Activated T-cell treated with anti-CD3 and anti-CD28 coated beads, Interleukin-2, amount 50 U/mL, for 24 hours (primary cell): ENCODE measurements at places on chromosomes 7 and 10.

- H3K4me3 ChIP-seq, result peak overlapping the region; percentile 65
- peaks cover 54% of the 10 kb centered on the region for H3K4me1 ChIP-seq
- H3K27ac ChIP-seq, result peak overlapping the region; percentile 92
- no peaks in the 10 kb centered on the region for H3K27me3 ChIP-seq
Measured at GRCh38 chr7:77351539-77352004, 64.6 kb downstream of the GSAP start.

- no peak for DNase-seq
- H3K4me3 ChIP-seq, result no peak overlapping the region
- H3K36me3 ChIP-seq, result no peaks in the 10 kb centered on the region
- H3K27me3 ChIP-seq, result peaks cover 78% of the 10 kb centered on the region
Measured at GRCh38 chr10:3196482-3196881, 23.9 kb upstream of the PITRM1 start.

- H3K27me3 ChIP-seq, result no peaks in the 10 kb centered on the region
- no peak overlapping the region for H3K27ac ChIP-seq
- H3K4me1 ChIP-seq, result no peaks in the 10 kb centered on the region
- H3K4me3 ChIP-seq, result no peak overlapping the region
- no peak for DNase-seq
- no peaks in the 10 kb centered on the region for H3K36me3 ChIP-seq
Measured at GRCh38 chr7:69067397-69067796, 530.9 kb upstream of the AUTS2 start.

DNA sequence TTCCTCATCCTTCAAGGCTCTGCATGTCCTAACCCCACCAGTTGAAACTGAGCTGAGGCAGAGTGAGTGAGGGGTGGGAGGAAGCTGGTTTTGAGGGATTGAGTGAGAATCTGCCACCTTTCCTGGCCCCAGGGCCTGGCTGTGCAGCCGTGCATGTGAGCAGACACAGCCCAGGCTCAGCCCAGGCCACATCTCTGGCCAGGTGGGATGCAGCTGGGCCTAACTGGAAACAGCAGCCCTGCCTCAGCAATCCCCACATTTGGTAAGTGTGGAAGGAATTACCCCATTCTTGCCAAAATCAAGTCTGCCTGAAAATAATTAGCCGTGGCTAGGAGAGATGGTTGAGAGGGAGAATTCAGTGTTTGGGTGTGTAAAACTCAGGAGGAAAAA, 116.6 kb downstream of the NEURL1 start:
- H3K4me3 ChIP-seq, result no peak overlapping the region
- no peak overlapping the region for H3K27ac ChIP-seq
- peaks cover 5% of the 10 kb centered on the region for H3K36me3 ChIP-seq
- no peak for DNase-seq

DNA sequence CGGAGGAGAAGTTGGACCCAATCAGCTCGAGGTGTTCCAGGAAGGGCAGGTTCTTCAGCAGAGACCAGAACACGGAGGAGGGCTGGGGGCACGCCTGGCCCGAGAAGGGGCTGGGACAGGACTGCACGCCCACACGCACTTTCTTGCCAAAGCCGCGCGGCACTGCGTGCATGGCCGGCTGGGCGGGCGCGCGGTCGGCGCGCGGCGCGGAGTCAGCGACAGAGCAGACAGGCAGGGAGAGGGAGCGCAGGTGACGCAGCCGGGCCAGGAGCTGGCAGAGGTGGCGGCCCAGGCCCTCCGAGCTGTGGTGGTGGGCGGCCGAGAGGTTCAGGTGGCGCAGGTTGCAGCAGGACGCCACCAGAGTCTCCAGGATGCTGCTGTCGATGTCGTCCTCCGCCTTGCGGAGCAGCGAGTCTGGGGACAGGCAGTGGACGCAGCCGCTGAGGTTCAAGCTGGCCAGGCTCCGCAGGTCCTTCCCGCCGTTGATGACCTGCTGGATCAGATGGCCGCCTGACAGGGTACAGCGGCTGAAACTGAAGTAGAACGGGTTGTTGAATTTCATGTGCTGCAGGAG, 77.2 kb upstream of the TNRC18 start:
- no peak overlapping the region for H3K27ac ChIP-seq
- no peaks in the 10 kb centered on the region for H3K27me3 ChIP-seq
- no peak for DNase-seq
- no peak overlapping the region for H3K4me3 ChIP-seq

- no peaks in the 10 kb centered on the region for H3K36me3 ChIP-seq
- no peaks in the 10 kb centered on the region for H3K27me3 ChIP-seq
- no peak overlapping the region for H3K4me3 ChIP-seq
Measured at GRCh38 chr10:59098831-59099452, 77.5 kb upstream of the PHYHIPL start.

- H3K36me3 ChIP-seq, result peaks cover 19% of the 10 kb centered on the region
- peaks cover 54% of the 10 kb centered on the region for H3K27me3 ChIP-seq
- peaks cover 10% of the 10 kb centered on the region for H3K4me1 ChIP-seq
- peak; percentile 66 for DNase-seq
Measured at GRCh38 chr7:26376175-26376917, 84.7 kb downstream of the SNX10 start.

GRCh38 chr7:17301471-17302456, 3.3 kb downstream of the AHR start:
- H3K4me1 ChIP-seq, result peaks cover 56% of the 10 kb centered on the region
- H3K27me3 ChIP-seq, result no peaks in the 10 kb centered on the region

DNA sequence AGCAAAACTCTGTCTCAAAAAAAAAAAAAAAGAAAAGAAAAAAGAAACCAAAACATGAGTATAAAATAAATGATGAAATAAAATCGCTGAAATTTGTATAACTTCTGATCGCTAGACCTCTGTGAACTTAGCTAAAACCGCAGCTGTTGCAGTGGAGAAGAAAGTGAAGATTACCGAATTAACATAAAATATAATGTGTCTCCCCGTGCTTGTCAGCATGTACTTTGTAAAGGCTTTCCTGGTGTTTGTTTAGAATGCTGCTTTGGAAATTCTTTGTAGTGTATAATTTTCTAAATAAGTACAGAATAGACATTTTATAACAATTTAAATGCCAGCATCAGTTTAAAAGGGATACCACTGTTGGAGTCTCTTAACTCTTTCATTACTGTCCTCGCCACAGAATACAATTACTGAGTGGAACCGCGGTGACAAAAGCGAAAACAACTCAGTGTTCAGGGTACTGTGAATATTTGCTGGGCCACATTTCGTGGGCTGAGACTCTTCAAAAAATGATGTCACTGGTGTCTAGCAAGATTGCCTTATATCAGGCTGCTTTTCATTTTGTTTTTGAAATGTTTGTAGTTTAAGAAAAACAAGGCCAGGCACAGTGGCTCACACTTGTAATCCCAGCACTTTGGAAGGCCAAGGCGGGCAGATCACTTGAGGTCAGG, 167.7 kb downstream of the NSUN6 start:
- no peaks in the 10 kb centered on the region for H3K27me3 ChIP-seq

- no peaks in the 10 kb centered on the region for H3K27me3 ChIP-seq
- peak overlapping the region; percentile 58 for H3K27ac ChIP-seq
- H3K4me3 ChIP-seq, result no peak overlapping the region
Measured at GRCh38 chr7:36526863-36527548, 137.3 kb downstream of the ANLN start.

DNA sequence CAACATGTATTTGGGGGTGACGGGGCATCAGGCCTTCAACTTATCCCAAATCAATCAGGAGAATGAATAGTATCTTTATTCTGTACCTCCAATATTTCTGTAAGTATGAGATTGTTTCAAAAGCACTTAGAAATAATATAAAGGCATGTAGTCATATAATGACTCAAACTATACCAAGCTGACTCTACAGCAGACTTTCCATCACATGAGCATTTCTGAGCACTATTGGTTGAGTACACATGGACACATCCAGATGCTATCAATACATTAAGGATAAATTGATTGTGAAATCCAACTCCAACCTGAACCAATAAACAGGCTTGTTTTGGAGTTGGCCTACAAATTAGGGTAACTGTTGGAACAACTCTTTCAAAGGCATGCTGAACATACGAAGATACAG, 229.4 kb downstream of the SFMBT2 start:
- no peak for DNase-seq
- no peak overlapping the region for H3K27ac ChIP-seq
- no peaks in the 10 kb centered on the region for H3K27me3 ChIP-seq
- H3K4me1 ChIP-seq, result peaks cover 42% of the 10 kb centered on the region
- no peak overlapping the region for H3K4me3 ChIP-seq

GRCh38 chr7:12583922-12584321, 13.4 kb downstream of the SCIN start:
- no peak for DNase-seq
- no peaks in the 10 kb centered on the region for H3K36me3 ChIP-seq
- no peak overlapping the region for H3K27ac ChIP-seq
- no peaks in the 10 kb centered on the region for H3K4me1 ChIP-seq
- no peak overlapping the region for H3K4me3 ChIP-seq

DNA sequence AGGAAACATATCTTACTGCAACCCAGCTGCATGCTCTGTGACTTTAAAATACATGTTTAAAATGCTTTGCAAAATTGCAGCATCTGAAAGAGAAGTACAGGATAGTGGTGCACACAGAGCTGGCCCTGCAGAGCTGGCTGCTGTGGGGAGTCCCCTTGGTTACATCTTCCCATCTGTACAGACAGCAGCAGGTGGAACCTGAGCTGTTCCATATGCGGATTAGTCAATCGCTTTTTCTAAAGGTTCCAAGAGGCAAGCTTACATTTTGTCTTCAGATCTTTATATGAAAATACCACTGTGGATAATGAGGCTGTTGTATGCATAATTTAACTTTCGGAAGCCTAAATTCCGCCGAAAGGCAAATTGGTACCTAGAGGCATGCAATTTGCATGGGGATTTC, 444.1 kb downstream of the NRG3 start:
- no peaks in the 10 kb centered on the region for H3K4me1 ChIP-seq
- no peaks in the 10 kb centered on the region for H3K27me3 ChIP-seq
- H3K36me3 ChIP-seq, result no peaks in the 10 kb centered on the region
- DNase-seq, result no peak
- no peak overlapping the region for H3K4me3 ChIP-seq
- no peak overlapping the region for H3K27ac ChIP-seq

- H3K4me1 ChIP-seq, result no peaks in the 10 kb centered on the region
- H3K27ac ChIP-seq, result no peak overlapping the region
- no peaks in the 10 kb centered on the region for H3K36me3 ChIP-seq
- DNase-seq, result no peak
- H3K27me3 ChIP-seq, result no peaks in the 10 kb centered on the region
Measured at GRCh38 chr10:78913219-78914059, 155.3 kb upstream of the ZMIZ1 start.

GRCh38 chr7:35416568-35416967, 162.7 kb upstream of the TBX20 start:
- no peak for DNase-seq
- H3K4me3 ChIP-seq, result no peak overlapping the region
- no peaks in the 10 kb centered on the region for H3K36me3 ChIP-seq
- H3K4me1 ChIP-seq, result peaks cover 7% of the 10 kb centered on the region

- no peaks in the 10 kb centered on the region for H3K27me3 ChIP-seq
- H3K27ac ChIP-seq, result no peak overlapping the region
- no peak for DNase-seq
- H3K4me3 ChIP-seq, result no peak overlapping the region
Measured at GRCh38 chr7:50733552-50733951, 49.1 kb downstream of the GRB10 start.

- H3K4me1 ChIP-seq, result no peaks in the 10 kb centered on the region
- peaks cover 29% of the 10 kb centered on the region for H3K27me3 ChIP-seq
- DNase-seq, result no peak
- H3K27ac ChIP-seq, result no peak overlapping the region
- no peaks in the 10 kb centered on the region for H3K36me3 ChIP-seq
- no peak overlapping the region for H3K4me3 ChIP-seq
Measured at GRCh38 chr7:112147793-112148361, 58.3 kb downstream of the DOCK4 start.

DNA sequence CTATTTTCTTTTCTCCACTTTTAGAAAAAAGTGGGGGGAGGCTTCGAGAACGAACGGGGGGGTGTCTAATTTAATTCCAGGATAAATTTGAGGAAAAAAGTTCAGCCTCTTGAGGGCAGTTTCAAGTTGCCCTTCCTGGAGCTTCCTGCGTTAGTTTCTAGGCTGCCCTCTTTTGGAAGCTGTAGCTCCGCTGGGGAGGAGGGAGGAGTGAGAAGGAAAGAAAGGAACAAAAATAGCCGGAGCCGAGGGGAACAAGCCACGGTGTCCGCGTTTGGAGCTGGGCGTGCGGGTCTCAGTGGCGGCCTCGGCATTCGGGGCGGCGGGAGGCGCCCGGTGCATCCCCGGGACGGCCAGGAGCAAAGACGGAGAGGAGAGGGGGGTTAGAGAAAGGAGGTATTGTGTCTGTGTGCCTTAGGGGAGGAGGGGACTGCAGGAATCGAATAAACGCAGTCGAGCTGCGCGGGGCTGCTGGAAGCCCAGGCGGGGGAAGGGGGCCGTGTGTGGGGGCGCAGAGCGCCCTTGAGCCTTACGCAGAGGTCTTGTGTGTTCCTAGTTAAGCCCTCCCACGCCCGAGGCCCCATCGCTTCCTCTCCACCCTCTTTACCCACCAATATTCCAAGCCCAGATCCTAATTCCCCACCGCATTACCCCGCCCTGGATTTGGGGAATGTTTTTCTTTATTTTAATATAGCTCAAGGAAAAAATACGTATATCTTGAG, 2.0 kb upstream of the TNRC18 start:
- peak; percentile 39 for DNase-seq
- H3K27me3 ChIP-seq, result peaks cover 81% of the 10 kb centered on the region

GRCh38 chr7:44333911-44334733, 8.7 kb upstream of the CAMK2B start:
- no peak overlapping the region for H3K27ac ChIP-seq
- DNase-seq, result no peak
- no peaks in the 10 kb centered on the region for H3K36me3 ChIP-seq
- no peak overlapping the region for H3K4me3 ChIP-seq
- no peaks in the 10 kb centered on the region for H3K4me1 ChIP-seq

GRCh38 chr7:43799605-43800004, 41.1 kb downstream of the BLVRA start:
- peak overlapping the region; percentile 5 for H3K27ac ChIP-seq
- no peaks in the 10 kb centered on the region for H3K4me1 ChIP-seq
- no peak overlapping the region for H3K4me3 ChIP-seq
- H3K36me3 ChIP-seq, result peaks cover 34% of the 10 kb centered on the region
- no peak for DNase-seq
- no peaks in the 10 kb centered on the region for H3K27me3 ChIP-seq

- no peak for DNase-seq
- no peak overlapping the region for H3K27ac ChIP-seq
- peaks cover 15% of the 10 kb centered on the region for H3K4me1 ChIP-seq
- H3K36me3 ChIP-seq, result no peaks in the 10 kb centered on the region
- no peak overlapping the region for H3K4me3 ChIP-seq
- no peaks in the 10 kb centered on the region for H3K27me3 ChIP-seq
Measured at GRCh38 chr10:31942892-31943291, 14.3 kb upstream of the ARHGAP12 start.

DNA sequence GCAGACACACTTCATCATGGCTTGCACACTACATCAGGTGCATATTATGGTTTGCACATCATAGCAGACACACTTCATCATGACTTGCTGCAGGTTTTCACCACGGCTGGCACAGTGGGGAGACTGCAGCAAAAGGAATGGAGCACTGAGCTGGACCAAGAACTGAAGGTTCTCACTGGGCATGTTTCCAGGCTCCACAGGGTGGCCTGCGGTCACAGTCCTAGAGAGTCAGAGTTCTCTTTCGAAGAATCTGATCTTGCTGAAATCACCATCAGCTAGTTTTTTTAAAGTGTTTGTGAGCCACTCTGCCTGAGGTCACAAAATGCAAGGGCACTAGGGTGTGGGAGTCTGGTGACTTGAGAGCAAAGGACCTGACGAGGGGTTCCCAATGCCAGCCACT, 140.4 kb upstream of the NPY start:
- no peak overlapping the region for H3K4me3 ChIP-seq
- no peak overlapping the region for H3K27ac ChIP-seq
- H3K27me3 ChIP-seq, result peaks cover 10% of the 10 kb centered on the region
- no peaks in the 10 kb centered on the region for H3K36me3 ChIP-seq
- DNase-seq, result no peak

GRCh38 chr7:114085592-114086501, 167.0 kb upstream of the PPP1R3A start:
- DNase-seq, result peak; percentile 45
- no peaks in the 10 kb centered on the region for H3K36me3 ChIP-seq
- H3K27ac ChIP-seq, result no peak overlapping the region
- peaks cover 77% of the 10 kb centered on the region for H3K27me3 ChIP-seq
- H3K4me1 ChIP-seq, result peaks cover 44% of the 10 kb centered on the region
- H3K4me3 ChIP-seq, result peak overlapping the region; percentile 80
